Epithelial cell of proximal tubule (primary cell): ENCODE measurements at places on chromosomes 13 and 19. TPM values are rescaled to one million over a fixed set of nuclear protein-coding genes. Genes with fewer than 3 reads are reported as not detected.

Gene ZNF429
- total RNA-seq: 3.5 and 17.1 TPM in 2 replicates

Gene CLEC17A
- not detected in 2 replicates for total RNA-seq

Gene LGALS7B
- 4.4 TPM in 1 of 2 replicates, not detected in the other for total RNA-seq

Gene SLC6A16
- total RNA-seq: 0.07 and 0.29 TPM in 2 replicates

Gene PRR36
- 0.72 and 0.81 TPM in 2 replicates for total RNA-seq

Gene SPACA6
- total RNA-seq: 4.7 and 4.9 TPM in 2 replicates

Gene JAK3
- 5.3 and 8.0 TPM in 2 replicates for total RNA-seq

Gene TGFBR3L
- 1.6 and 16.8 TPM in 2 replicates for total RNA-seq

Gene ZNF528
- total RNA-seq: 10.0 and 10.6 TPM in 2 replicates

Gene FAM216B
- not detected in 2 replicates for total RNA-seq

Gene NKPD1
- total RNA-seq: 0.29 TPM in 1 of 2 replicates, not detected in the other
